ENCODE measurements at places on chromosomes 2 and 18.

DNA sequence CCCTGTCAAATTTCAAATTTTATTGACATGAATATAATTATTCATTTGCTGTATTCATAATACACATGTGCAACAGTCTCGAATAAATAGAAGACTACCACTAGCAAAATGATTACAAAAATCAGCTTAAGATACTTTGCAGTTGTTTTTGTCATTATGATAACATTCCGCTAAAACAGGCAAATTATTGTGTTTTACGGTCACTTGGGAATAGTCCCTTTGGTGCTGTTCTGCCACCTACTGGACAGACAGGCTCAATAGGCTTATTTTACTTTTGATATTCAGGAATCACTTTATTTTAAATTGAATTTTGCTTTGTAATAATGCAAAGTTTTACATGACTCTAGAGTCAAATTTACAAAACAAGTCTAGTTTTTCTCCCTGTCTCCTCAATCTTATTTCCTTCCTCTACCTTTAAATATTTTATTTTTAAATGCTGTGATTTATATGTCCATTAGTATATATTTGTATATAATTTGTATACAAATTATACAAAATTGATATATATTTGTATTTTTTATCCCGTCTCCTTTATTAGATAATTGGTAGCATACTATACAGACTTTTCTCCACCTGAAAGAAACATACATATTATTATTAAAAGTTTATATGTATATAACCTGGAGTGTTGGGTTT lies 456.3 kb downstream of the DLGAP1 start:
- DNase-seq: no peak

DNA sequence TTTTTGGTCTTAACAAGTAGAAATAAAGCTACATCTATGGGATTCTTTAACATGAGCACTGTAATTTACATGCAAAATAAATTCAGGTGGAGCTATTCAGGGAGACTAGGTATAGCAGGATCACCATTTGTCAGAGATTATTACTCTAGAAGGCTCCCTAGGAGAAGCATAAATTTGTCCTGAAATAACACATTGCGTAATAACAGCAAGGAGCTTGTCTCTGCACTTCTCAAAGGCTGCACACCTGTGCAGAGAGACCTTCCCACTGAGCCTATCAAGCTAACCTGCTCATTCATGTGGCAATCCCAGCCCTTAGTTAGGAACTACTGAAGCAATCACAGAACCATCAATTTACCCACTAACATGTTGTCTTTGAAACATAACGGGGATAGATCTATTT lies 437.4 kb upstream of the MC4R start:
- no peak for DNase-seq

GRCh38 chr2:96185516-96185915 lies 23.1 kb downstream of the STARD7 start:
- DNase-seq: no peak

- DNase-seq: no peak
These were observed 56.7 kb upstream of the FHL2 start for GRCh38 chr2:105455488-105456003.

DNA sequence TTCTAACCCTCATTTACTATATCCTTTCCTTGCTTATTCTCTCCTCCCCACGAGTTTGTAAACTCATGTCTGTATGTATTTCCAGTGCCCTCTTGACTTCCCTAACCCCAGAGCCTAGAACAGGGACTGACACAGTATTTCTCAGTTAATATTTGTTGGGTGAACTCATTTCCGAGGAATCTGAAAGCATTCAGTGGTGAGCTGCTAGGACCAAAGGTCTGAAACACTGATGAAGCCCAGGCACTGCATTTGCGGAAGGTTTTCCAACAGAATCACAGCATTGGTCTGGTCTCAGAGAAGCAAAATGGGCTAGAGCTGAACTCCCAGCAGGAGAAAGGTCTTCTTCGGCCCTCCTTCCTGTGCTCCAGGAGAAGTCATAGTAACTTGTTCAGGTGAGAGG lies 56.8 kb downstream of the SOX11 start:
- no peak for DNase-seq

DNA sequence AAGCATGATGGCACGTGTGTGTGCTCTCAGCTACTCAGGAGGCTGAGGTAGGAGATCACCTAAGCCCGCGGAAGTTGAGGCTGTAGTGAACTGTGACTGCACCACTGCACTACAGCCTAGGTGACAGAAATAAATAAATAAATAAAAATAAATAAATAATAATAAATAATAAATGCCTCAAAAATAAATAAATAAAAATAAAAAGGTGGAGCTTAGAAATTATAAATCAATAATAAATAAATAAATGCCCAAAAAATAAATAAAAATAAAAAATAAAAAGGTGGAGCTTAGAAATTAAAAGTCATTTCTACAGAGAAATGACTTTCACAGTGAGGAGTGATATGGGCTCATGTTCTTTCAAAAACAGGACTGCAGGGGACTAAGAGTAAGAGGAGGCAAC lies 6.0 kb upstream of the MALL start:
- DNase-seq: no peak

GRCh38 chr2:86028766-86029381 lies 76.8 kb downstream of the POLR1A start:
- no peak for DNase-seq

DNA sequence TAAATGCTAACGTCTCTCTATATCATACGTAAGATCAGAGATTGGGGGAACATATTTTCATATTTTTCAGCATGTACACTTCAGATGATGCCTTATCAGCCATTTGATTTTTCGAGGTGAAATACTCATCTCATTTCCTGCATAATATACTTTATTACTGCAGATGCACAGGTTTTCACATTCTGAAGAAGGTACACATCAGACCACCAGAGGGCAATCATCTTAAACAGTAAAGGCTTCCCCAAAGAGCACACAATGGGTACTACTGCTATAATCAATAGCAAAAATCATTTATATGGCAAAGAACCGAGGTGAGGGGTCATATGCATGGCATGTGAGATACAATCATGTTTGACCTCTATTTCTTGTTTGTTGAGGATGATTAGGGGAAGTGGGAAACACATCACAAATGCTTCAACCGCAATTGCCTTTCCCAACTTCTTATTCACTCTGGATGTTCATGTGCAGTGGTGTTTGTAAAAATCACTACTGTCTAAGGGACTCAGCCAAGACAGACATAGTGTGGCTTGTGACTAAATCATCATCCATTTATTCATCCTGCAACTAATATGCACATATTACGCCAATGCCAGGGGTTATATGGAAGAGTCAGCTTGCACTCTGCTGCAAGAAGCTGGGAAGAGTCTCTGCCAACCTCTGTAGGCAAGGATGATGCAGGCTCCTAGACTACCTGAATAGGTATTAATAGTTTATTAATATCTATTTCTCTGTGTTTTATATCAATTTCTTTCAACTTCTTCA lies 118.7 kb downstream of the EPB41L3 start:
- DNase-seq: no peak

DNA sequence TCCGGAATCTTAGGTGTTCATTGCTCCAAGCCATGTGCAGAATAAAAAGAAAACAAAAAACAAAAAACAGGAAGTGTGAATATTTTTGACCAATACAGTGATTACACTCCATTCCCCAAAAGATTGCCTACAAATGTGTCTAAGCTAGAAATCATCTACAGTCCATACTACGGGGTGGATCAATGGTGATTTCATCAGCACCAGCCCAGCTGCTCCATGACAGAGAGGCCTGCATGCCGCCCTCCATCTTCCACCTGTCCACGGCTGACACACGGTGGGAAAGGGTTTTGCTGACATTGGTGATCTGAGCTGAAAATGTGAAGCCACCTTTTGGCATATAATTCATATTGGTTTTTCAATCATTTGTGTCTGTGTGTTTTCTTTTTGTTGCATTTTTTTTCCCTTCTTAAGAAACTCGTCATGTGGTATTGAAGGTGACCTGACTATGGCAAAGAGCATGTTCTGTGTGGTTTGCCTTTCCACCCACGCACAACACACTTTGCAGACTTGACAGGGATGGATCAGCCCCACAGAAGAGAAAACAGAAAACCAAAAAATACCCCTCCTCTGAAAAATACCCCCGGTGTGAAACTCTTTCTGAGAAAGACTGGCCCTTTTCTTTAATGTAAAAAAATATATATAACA lies 533.1 kb downstream of the RNF144A start:
- DNase-seq: no peak

DNA sequence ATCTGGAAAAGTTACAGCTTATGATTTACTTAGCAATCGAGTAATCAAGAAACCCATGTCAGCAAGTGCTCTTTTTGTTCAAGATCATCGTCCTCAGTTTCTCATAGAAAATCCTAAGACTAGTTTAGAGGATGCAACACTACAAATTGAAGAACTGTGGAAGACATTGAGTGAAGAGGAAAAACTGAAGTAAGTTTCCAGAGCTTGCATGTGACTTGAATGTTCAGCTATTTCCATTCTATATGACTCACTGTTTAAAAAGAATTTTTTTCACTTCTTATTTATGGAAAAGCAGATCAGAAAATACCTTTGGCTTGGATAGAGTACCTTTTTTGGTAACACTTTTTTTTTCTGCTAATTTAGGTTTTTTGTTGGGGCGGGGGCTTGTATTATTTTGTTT lies 70.7 kb downstream of the PMS1 start:
- no peak for DNase-seq

DNA sequence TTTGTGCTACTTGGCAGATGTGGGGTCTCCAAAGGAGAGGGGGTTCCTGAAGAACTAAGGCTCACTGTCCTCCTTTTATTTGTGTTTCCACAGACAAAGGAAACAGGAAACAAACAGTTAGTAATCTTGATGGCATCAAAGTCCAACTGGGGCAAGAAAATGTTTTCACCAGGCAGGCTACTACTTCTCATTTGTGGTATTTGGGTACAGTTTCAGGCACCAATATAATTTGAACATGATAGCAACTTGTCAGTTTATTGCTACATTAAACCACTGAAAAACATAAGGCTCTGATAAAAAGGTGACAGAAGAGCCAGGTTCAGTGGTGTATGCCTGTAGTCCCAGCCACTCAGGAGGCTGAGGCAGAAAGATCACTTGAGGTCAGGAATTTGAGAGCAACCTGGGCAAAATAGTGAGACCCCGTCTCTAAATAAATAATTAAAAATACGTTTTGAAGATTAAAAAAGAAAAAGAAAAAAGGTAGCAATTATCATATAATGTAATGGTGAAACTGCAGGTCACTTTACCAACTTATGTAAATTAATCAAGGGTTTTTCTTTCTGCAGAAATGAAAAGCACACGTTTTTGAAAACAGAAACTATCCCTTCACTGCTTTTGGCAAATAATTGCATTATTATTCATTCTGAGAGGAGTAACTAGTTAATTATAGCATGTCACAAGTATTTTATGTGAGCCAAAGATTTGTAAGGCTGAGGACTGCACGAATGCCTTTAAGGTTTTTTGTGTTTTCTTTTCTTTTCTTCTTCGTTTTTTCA lies 157.5 kb upstream of the CAVIN2 start:
- DNase-seq: no peak

Data from urinary bladder (tissue), 4 donors.